ENCODE measurements at places on chromosomes 7 and 10.

DNA sequence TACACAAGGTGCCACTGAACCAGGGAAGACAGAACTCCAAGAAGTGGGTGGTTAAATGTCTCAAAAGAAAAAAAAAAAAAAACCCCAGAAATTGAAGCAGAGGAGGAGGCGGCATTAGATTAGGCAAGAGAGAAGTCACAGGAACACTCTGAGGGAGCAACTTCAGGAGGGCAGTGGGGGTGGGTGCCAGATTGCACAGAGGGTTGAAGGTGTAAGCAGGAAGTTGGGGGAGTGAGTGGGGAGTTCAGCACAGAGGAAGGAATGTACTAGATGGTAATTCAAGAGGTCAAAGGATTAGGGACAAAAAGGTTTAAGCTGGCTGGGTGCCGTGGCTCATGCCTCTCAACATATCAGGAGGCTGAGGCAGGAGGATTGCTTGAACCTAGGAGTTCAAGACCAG is 110.0 kb upstream of the PDLIM1 start:
- DNase-seq, result no peak

- DNase-seq, result no peak
These were observed 7.7 kb upstream of the MINDY3 start for GRCh38 chr10:15868006-15868405.

GRCh38 chr7:64180989-64181388 is 26.0 kb upstream of the ZNF735 start:
- DNase-seq, result no peak

DNA sequence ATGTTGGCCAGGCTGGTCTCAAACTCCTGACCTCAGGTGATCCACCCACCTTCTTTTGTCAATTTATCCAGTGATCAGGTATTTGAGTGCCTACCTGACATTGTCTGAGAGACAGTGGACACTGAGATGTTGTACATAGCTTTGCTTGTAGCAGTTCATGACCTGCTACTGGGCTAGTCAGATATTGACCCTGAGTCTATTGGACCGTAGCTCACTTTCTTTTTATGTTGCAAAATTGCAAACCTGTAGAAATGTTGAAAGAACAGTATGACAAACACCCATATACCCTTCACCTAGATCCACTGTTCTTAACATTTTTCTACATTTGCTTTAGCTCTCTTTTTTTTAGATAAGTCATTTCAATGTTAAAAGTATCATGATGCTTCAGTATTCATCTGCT is 410.4 kb upstream of the GALNT17 start:
- no peak for DNase-seq

DNA sequence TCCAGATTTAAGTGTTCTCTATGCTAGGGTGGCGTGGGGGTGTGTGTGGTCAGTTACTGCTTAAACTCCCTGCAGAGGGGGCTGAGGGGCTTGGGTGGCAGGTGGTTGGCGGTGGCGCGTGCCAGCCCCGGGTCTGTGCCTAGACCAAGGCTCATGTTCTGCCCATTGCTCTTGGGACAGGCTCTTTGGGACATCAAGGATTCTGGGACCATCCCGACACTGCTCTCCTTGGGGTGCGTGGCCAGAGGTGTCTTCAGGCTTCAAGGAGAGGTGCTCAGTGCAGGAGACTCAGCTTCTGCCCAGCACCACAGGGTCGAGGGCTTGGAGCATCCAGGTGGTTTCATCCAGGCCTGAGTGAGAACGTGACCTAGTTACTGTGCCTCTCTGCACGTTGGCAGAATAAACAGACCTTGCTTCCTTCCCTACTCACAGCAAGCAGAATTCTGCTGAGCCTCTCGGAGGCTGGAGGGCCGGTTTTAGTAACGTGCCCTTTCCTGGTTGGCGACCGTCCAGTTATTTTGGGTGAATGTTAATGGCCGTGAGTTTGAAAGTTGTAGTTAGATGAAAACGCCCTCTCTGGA is 39.9 kb downstream of the CAMK1D start:
- peak; percentile 29 for DNase-seq

DNA sequence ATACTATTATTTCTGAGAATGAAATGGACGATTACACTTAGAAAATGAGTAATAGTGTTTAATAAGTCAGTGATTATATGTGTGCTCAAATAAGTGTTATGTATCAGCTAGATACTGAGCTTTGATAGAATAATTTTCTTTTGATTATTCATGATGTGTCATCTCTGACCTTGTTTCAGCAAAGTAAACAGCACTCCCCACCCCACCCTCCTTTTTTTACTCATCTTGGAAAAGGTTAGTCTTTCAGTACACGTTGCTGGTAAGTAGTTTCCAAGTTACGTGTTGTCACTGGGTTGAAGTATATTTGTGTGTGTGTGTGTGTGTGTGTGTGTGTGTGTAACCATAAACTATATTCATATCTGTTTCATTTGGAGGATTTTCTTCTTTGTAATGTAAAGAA is 84.1 kb downstream of the GNAI1 start:
- DNase-seq, result no peak

- no peak for DNase-seq
These were observed 160.2 kb upstream of the SVIL start for GRCh38 chr10:29794776-29795611.

DNA sequence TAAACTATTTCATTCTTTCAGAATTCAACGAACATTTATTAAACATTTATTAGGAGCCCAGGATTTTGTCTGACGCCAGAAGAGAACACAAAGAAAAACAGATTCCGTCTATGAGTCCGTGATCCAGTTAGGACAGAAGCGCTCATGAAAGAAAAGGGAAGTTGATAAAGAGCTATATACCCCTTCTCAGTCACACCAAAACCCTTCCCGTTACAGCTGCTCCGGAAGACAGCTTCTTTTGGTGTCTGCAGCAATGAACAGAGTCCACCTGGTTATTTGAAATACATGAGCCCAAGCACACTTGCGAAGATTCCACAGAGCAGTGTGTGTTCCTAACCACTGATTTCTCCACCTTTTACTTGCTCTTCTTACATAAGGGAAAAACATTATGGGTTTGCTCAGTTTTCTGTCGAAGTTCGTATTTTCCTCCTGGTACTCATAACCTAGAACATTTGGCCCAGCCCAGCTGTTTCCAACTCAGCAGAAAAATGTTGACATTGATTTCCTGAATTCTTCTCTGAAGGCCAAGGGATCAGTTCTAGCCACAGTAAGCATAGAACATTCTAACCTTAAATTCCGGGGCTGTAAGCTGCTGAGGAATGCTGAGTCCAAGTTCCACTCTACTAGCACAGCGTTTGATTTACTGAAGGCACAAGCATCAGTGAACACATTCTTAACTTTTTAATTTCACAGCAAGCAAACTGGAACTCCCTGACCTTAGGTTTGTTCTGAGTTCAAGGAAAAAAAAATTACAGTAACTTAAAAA is 206.5 kb downstream of the SORCS1 start:
- no peak for DNase-seq

DNA sequence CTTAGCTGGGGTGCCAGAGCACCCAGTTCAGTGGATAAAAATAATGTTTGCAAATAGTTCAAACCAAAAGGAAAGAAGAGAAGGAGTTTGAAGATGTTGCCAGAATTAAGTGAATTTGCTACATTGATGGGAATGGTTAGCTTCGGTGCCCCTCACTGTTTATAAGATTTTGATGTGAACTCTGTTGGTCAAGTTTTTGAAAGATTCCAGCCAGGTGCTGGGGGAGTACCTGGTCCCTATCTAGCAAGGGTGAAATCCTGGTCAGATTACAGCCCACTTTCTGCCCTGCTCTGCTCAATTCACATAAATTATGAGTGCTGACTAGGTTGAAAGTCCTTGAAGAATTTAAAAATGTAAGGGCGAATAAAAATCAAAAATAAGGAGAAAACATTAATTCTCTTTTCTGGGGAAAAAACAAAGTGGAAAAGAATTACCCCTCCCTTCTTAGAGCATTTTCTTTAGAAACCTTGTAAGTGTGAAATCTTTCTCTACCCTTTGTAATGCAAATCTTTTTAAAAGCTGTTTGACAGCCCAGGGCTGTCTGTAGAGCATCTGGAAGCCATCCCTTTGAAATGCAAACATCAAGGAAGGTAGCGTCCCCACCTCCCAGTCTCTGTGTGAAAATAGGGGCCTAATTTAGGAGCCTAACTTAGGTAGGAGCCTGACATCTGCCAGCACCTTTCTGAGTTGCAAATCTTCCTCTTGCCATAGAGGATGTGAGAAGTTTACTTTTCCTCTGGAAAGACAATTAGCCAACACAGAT is 1.4 kb upstream of the GIMAP5 start:
- DNase-seq, result no peak

DNA sequence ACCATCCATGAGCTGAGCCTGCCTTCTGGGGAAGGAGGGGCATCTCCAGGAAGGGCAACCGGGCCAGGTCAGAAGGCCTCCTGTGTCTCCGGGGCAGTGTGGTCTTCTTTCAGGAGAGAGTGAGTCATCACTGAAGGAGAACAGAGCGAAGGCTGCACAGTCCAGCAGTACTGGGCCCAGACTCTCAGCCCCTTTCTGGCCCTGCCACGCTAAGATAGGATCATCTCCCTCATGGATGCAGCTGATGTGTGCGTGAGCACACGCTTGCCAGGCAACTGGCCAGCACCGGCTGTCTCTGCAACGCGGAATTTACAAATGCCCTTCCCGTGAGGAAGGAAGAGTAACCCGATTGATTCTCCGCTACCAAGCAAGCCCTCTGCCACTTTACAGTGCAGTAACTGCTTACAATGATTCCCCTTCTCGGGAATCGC is 328.2 kb downstream of the TNS3 start:
- peak; percentile 30 for DNase-seq

GRCh38 chr10:4067931-4068561 is 283.0 kb upstream of the KLF6 start:
- no peak for DNase-seq

DNA sequence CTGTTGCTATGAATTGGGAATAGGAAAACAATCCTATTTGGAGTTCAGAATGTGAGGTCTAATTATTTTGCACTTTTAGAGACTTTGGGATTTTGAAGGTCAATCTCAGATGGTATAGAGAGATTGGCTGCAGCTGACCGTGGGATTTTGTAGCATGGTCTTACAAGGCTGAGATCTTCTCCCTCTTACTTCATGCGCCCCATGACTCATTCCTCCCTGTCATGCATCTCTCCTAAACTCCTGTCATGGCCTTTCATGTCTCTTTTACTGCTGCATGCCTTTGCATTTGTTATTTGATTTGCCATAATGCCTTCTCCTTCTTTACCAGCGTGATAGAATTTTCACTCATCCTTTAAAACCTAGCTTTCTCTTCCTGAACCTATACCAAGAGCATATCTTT is 133.1 kb downstream of the BBS9 start:
- DNase-seq, result no peak

- DNase-seq, result no peak
These were observed 183.5 kb upstream of the INHBA start for GRCh38 chr7:41886262-41886900.

GRCh38 chr10:108850138-108850854 is 1073.0 kb downstream of the XPNPEP1 start:
- no peak for DNase-seq

DNA sequence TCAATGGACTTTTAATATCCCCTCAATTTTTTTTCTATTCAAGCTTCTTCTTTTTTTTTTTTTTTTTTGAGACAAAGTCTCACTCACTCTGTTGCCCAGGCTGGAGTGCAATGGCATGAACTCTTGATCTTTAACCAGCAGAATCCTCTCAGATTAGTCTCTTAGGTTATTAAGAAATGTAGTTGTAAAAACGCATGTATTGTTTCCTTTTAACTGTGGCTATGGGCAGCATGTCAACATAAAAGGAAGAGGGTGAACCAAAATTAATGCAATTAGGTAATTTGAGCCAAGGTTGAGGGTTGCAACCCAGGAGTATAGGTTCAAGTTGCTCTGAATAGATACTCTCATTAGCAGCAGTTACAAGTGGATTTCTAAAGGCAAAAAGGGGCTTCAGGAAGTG is 4.3 kb upstream of the GSTO1 start:
- DNase-seq, result no peak

DNA sequence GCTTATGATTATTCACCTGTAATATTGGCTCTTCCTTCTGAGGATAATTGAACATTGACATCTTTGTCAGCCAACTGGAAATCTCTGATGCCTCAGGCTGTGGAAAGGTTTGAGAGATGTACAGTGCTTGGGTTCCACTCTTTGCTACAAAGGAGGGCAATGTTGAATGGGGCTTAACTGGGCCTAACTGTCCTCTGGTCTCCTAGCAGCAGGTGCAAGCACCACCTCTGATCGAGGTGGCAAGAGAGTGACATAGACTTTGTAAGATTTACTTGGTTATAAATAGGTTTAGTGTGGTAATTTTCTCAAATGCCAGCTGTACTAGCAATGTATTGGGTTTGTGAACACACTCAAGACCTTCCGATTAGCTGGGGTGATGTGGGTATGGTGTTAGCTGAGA is 21.1 kb downstream of the CYP2C8 start:
- no peak for DNase-seq

DNA sequence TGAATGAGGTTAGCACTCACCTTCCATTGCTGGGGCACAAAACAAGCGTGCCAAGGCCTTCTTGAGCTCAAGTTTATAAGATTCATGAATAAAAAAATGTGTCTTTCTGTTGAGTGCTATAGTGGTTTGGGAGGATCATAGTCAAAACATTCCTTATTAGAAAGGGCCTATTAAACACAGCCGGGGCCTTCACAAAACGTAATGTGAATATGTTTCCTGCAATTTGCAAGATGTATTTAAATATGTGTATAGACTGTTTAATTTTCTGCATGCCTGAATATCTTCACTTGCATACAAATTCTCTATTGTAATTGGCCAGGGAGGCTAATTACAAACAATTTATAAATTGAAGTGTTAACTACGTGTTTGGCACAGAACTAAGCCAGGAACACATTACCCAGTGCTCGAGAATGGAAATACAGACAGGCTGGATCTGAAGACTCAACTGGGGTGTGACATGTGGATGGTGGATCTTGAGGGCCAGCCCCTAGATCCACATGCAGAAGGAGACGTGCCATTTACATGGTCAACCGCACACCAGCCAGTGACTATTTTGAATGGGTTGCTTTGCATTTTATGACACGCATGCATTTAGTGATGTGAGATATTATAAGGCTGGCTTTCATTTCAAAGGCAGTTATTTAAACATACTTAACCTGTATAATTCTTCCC is 31.3 kb downstream of the LYZL2 start:
- DNase-seq, result no peak

- DNase-seq, result peak; percentile 92
These were observed at the start of gene MNX1 for GRCh38 chr7:157010588-157011332. MNX1 (minus strand) TSS chr7:157010663; CDS start chr7:157010350, 313 bp downstream.

DNA sequence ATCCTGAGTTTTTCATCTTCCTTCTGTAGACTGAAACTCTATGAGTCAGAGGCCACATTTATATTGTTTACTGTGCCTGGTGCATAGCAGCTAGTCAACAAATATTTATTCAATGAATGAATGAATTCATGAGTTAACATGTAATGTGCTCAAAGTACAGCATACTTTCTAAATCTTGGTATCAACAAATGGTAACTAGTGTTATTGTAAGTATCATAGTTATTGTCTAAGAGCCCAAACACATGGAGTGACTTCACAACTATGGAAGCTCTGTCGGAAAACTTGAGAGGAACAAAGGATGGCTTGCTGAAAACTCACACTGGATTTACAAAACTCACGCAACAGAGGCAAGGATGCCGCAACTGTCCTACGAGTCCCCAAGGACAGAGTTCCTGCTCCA is 35.9 kb downstream of the DENND2A start:
- DNase-seq, result no peak

GRCh38 chr10:29554660-29555059 is 80.1 kb downstream of the SVIL start:
- no peak for DNase-seq

GRCh38 chr7:130421684-130422083 is 19.1 kb downstream of the CEP41 start:
- peak; percentile 85 for DNase-seq

Data from NCI-H1092 (cell line).